Amygdala (tissue), 56 donors: ENCODE measurements at places on chromosomes 7 and 10.

- no peak for DNase-seq
Measured at GRCh38 chr7:49778731-49779270, 5.4 kb downstream of the VWC2 start.

DNA sequence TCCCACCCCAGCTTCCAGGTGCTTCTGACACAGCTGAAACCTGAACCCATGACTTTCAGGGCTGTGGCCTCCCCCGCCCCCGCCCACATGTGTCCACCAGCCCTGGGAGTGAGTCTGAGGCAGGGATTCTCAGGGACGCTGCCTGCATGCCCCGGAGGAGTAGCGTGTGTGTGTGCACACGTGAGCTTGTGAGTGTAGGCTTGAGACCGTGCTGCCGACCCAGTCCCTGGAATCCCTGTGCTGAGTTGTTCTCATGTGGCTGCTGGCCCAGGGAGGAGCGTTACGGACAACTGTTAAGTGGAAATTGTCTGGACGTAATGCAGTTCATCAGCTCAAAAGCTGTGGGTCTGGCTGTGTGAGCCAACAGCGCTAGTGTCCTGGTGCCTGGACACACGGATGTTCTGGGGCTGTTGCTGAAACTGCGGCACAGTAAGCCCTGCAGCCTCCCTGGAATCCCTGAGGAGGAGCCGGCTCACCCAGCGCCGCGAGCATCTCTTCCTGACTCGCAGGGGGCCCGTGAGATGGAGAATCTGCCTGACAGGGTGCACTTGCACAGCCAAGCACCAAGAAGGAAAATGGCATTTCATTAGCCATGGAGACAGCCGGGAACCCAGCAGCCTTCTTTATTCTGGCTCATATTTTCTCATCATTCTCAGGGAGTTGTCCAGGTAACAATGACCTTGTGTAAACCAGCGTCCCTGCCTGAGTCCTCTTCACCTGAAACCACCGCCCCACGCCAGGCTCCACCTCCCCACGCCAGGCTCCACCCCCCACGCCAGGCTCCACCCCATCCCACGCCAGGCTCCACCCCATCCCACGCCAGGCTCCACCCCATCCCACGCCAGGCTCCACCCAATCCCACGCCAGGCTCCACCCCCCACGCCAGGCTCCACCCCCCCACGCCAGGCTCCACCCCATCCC, 603.9 kb downstream of the PTPRN2 start:
- DNase-seq = no peak

DNA sequence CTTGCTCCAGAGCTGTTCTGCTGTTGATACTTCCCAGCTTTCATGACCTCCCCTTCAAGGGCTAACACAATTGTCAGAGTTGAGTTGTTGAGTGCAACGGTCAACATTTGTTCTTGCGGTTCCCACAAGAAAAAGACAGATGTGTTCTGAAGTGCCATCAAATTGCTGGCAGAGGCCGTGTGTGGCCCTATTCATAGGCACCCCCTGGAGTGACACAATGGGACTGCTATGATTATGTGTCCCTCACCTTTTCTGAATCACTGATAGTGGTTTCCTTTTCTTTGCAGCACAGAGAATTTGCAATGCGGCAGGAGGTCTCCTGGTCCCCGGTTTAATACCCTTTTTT, 5.8 kb upstream of the IGFBP1 start:
- no peak for DNase-seq

GRCh38 chr7:129168231-129169021, 20.0 kb upstream of the SMO start:
- DNase-seq = no peak
